Mucosa of descending colon (tissue), 3 donors: ENCODE measurements at places on chromosomes 12 and 14. TPM values are rescaled to one million over a fixed set of nuclear protein-coding genes. Genes with fewer than 3 reads are reported as not detected.

The ANKRD33 gene
- total RNA-seq = not detected

The IGFBP6 gene
- 10.0 TPM for total RNA-seq

The LPAR5 gene
- 12.0 TPM for total RNA-seq

GRCh38 chr12:71063087-71063486 is 94.7 kb downstream of the TSPAN8 start:
- DNase-seq = no peak

DNA sequence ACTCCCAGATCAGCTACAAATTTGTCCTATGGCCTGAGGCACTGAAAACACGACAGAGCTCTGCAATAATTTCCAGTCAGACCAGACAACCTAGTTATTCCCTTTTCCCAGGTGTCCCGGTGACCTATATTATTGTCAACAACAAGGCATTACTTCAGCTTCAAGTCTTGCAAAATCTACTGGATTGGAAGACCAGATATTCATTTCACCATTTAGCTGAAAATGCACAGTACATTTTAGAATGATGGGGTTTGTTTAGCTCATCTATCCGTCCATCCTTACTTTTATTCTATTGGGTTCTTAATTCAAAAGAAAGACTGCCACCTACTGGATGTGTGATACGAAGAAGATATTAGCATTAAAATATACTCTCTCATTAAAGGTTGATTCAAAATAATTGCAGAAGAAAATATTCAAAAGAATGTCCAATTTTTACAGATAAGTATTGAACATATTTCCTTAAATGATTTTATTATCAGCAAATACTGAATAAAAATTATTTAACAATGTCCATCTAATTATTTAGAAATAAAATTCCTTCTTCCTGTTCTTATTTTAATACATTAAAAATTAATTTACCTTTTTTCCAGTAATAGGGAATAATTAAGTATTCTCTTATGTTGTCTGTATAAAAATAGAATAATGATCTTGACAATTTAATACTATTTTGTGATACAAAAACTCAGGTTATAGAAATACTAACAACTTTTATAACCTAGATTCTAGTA is 244.9 kb upstream of the LRIG3 start:
- DNase-seq = peak; percentile 7

DNA sequence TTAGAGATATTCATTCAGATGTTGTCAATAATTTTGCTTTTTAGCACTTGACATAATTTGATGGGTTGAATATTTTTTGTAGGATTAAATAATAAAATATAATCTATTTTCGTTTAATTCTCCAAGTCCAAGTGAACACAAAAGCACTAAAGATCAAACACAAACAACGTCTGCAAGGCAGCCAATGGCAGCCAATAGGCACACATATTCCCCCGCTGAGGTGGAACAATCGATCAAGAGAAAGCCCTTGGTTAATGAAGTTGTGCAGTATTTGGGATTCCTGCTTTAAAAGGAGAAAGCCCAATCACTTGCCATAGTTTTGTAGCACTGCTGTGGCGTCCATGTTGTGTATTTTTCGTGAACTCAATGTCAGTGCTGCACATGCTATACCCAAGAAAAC is 1.5 kb downstream of the DHRS7 start:
- DNase-seq = no peak

GRCh38 chr12:48424644-48425043 is 47.7 kb upstream of the ANP32D start:
- no peak for DNase-seq

DNA sequence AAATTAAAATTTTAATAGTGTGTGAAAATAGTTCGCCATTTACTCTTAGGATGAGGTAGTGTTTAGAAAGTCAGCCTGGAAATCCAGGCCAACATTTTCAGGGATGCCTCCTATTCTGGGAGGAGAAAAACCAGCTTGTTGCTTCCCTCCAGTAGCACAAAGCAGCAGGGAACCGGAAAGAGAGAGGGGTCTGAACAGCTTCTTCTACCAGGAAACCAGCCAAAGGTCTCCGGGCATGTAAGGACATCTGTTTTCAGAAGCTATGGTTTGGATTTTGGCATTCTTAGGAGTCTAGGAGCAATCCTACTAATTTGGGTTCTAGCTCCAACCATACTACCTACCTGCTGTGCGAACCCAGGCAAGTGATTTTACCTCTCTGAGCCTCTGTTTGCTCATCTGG is 85.3 kb downstream of the DPF3 start:
- no peak for DNase-seq

- no peak for DNase-seq
Measured at GRCh38 chr12:66359300-66359699, 57.0 kb downstream of the HELB start.

DNA sequence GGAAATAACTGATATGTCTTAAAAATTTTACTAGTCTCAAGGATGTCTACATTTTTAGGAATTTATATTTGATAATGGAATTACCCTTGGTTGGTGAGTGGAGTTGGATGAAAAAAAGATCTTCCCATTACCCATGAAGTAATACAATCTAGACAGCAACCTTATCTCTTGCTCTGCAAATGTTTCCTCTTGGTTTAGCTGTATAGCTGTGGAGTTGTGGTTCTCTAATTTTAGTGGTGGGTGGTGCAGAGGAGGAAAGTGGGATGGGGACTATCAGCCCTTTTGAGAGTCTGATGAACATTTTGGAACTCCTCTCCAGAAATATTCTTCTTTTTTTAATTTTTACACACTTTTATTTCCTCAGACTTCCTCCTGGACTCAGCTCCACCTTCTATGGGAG is 17.1 kb downstream of the SPX start:
- no peak for DNase-seq

GRCh38 chr14:42322531-42323284 is 716.0 kb downstream of the LRFN5 start:
- DNase-seq = no peak

- DNase-seq = peak; percentile 33
Measured at GRCh38 chr14:34254571-34254970, 207.5 kb downstream of the SPTSSA start.

- peak; percentile 22 for DNase-seq
Measured at GRCh38 chr12:109740694-109741245, 27.1 kb downstream of the FAM222A start.

- DNase-seq = no peak
Measured at GRCh38 chr12:66244446-66244845, 55.4 kb downstream of the IRAK3 start.

DNA sequence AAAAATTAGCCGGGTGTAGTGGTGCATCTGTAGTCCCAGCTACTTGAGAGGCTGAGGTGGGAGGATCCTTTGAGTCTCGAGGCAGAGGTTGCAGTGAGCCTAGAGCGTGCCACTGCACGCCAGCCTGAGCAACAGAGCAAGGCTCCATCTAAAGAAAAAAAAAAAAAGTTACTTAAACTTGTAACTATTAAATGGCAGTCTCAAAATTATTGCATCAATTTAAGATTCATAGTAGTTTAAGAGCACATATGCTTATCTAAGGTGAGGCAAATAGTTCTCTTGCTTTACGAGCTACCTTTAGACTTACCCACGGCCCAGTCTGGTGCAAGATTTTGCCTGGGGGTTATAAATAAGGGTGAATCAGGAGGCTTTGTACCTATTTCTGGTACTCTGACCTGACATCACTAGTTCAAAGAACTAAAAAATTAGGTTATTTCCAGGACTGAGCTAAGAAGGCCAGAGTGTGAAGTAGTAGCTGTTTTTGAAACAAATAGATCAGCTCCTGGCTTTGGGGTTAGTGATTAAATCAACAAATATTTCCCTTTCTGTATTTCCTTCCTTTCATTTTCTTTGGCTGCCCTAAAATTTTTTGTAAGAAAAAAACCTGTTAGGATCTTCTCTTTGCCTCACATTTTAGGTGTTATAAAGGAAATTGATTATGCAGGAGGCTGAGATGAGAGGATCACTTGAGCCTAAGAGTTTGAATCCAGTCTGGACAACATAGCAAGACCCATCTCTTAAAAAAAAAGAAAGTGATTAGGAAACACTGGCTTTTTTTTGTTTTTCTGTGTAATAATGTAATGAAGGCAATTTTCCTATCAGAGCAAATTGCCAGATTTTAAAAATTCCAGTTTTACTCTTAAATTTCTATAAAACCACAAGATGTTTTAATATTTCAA is 3.6 kb downstream of the MGAT2 start:
- DNase-seq = peak; percentile 21

GRCh38 chr14:64952598-64953309 is 10.2 kb upstream of the GPX2 start:
- no peak for DNase-seq

DNA sequence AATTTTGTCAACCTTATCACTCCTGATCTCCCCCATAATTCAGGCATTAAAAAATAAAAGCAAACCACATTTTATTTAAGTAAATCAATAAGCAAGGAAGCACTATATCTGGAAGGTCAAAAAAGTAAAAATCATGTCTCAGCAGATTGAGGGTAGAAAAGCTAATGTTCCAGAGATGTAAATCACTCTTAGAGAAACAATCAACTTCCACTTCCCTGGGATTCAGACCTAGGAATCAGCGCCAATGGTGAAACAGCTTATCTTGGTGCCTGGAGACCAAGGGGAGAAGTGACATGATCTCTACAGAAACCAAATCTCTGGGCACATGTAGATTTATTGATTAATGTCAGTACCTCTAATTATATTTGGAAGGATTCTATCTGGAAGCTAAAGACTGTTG is 10.9 kb upstream of the SNX6 start:
- DNase-seq = no peak

GRCh38 chr12:93877446-93877845 is 200.3 kb downstream of the CRADD start:
- no peak for DNase-seq

DNA sequence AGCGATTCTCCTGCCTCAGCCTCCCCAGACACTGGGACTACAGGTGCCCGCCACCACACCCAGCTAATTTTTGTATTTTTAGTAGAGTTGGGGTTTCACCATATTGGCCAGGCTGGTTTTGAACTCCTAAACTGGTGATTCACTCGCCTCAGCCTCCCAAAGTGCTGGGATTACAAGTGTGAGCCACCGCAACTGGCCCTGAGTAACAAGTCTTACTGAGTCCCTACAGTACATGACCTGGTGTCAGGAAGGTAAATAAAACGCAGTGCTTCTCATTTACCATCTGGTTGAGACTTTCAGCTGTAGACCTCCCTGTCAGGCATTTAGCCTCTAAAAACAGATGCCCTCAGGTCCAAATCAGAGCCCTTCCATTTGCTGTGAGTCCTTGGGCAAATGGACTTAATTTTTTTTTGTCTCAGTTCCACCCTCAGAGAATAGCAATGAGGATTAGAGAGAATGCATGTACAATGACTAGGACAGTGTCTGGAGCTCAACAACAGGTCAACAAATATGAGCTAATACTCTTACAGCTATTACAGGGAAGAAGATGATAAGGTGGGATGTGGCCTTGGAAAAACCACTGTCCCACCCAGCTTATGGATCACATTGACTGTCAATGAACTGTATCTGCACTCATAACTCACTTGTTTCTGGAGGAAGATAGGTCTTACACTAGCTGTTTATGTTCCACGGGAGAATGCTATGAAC is 70.5 kb downstream of the PHLDA1 start:
- DNase-seq = no peak

DNA sequence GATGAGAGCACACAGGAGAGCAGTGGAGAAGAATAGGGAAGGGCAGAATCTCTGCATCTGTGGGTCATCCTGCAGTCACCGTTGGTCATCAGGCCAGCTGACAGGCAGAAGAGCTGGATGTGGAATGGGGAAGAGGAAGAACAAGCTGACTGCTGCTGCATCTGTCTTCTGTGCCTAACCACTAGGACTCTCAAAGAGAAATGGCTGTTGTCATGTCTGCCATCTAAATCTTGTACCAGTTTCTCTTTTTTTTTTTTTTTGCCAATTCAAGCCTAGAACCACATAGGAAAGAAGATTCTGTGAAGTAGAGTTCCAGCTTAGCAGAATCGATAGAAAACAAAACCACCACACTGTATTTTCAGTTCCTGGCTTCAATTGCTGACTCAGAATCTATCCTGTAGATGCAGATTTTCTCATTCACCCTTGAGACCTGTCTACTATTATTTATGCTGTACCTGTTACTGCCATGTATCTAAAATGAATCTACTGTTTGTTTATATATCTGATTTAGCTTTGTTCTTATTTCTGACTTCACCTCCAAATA is 421.9 kb upstream of the PRICKLE1 start:
- no peak for DNase-seq

- DNase-seq = no peak
Measured at GRCh38 chr12:47433876-47434275, 272.0 kb downstream of the RPAP3 start.

DNA sequence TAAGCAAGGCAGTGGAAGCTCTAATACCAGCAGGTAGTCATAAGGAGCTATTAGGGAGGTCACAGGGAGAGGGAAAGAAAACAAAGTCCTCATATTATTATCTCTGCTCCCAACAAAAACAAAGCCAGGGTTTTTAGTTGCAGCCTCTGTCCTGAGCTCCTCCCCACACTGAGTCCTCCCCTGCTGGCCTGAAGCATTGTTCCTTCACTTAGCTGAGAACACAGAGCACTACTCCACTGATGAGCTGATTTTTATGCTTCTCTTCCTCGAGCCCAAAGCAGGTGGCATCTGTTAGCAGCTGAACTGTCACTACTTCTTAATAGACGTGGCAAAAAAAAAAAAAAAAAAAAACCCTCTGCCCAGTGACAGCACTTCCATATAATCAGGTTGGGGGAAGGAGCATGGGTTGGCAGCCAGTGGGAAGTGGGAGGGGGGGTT is 10.5 kb upstream of the STAC3 start:
- no peak for DNase-seq

DNA sequence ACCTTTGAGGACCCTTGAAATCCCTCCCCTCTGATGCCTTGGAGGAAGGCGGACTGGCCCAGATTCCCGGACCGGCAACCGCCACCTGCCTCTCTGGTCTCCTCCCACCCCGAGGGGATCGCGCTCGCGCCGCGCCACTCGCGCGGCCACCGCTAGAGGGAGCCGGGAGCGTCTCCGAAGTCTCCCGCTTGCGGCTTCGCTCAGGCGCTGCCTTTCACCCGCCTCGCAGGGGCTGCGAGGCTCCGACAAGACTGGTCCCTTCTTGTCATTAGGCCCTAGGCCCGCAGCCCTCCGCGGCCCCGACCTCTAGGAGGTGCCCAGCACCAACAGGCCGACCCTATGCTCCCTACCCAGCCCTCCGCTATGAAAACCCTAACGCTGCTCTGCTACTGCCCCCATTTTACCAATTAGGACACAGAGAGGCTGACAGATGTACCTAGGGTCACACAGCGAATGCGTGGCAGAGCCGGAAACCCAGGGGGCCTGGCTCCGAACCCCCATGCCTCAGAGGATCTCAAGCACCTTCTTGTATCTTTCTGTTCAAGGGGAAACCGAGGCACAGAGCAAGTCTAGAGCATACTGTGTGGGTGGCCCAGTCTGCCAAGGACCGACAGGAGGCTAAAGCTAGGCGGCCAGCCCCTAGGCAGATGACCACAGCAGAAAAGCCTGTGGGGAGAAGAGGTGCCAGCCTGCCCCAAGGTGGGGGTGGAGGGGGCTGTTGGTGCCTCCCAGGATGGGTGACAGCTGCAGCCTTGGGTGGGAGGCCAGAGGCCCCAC is 21.4 kb upstream of the VSX2 start:
- peak; percentile 82 for DNase-seq
